ENCODE measurements at places on chromosomes 3 and 15.

DNA sequence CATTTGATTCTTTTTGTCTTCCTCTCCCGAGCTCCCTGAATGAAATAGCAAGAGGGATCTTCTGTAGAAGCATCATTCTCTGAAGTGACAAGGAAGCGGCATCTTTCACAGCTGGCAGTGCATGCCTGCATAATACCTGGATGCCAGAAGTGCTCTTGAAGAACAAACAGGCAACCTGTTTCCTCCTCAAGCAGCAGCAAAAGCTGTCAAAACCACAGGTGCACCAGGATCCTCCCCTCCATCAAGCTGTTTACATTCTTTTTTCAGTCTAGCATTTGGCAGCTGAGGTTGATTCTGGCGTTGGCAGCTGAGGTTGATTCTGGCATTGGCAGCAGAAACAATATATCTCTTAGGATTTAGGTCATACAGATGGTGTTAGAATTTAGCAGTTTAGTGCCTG lies 979.0 kb downstream of the TUSC7 start:
- DNase-seq = no peak

DNA sequence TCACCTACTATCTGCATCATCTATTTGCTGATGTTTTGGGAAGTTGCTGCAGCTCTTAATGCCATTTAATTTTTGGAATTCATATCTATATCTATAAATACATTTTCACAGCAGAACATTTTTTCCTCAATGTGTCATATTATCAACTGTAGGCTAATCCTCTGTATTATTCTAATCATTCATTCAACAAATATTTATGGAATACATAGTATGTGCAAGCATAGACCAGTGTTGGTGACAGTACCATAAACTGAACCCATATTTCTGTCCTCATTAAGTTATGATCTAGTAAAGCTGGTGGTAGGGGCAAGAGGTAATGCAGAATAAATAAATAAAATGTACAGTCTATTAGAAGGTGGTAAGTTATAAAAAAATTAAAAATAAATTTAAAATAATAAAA lies 585.3 kb upstream of the BCHE start:
- DNase-seq = no peak

GRCh38 chr3:170534227-170534626 lies 51.6 kb downstream of the SLC7A14 start:
- no peak for DNase-seq

- DNase-seq = no peak
Measured at GRCh38 chr3:63521657-63522056, 130.8 kb upstream of the SNTN start.

DNA sequence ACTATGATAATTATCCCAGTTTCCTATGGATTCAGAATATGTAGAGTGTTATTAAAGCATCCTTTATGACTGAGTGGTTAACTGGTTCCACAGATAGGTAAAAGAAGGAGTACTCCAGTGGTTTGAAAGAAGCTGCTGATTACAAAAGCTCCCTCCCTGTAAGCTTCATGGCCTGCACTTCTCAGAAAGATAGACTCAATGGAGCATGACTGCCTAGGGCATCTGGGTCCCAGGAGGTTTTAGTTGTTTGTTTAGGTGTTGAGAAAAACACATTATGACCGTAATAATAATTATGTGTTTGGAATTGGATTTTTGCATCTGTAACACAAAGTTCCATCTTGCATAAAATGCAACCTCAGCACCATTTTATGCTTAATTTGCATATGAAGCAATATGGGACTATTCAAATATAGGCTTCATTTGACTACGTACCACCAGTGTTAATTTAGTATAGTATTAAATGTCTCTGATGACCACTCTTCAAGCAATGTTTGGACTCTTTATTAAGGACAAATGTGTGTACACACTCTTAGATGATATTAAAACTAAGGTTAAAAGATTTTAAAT lies 121.1 kb downstream of the ROBO2 start:
- no peak for DNase-seq

GRCh38 chr15:100082761-100083402 lies 258.9 kb downstream of the ADAMTS17 start:
- DNase-seq = no peak

GRCh38 chr3:48561045-48561736 lies 2.4 kb downstream of the UCN2 start:
- DNase-seq = no peak

DNA sequence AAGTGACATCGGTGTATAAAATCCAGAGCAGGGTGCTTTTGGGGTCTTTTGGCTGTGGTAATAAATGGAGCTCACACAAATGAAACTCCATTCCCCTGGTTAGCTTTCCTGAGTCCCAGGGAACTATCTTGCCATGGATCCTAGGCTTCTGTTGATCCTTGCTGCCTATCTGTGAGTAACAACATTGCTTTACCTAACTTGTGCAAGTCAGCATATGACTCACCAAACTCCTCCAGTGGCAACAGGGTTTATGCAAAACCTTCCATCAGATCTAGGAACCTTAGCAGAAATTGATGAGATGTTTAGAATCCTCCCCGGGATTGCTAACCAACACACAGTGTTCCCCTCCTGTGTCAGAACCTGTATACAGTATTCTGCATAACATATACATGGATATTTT lies 105.4 kb downstream of the SCAPER start:
- DNase-seq = no peak

GRCh38 chr3:72169120-72169519 lies 384.2 kb upstream of the PROK2 start:
- DNase-seq = no peak

DNA sequence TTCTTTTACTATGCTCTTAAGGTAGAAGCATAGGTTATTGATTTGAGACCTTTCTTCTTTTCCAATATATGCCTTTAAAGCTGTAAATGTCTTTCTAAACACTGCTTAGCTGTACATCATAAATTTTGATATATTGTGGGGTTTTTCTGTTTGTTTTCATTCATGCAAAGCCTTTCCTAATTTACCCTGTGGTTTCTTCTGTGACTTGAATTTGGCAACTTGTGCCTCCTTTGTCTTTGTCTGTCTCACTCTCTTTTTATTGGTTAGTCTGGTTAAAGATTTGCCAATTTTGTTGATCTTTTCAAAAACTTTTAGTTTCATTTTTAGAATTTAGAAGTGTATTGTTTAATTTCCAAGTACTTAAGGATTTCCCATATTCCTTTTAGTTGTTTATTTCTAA lies 343.1 kb downstream of the OXSM start:
- no peak for DNase-seq

DNA sequence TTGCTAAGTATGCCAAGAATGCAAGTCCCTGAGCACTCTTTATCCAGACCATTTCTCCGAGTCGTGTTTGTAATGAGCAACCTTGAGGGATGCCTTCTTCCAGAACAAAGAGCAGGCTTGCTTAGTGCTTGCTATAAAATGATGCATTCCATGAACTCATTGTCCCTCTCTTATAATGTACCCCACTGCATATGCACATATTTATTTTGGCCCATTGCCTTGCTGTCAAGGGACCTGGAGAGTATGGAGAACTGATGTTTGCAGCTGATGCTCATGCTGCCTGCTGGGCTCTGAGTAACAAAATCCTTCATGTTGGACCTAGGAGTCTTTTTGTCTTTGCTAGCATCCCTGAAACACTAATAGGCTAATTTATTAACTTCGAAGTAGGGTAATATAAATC lies 97.8 kb upstream of the AADACL2 start:
- DNase-seq = no peak

DNA sequence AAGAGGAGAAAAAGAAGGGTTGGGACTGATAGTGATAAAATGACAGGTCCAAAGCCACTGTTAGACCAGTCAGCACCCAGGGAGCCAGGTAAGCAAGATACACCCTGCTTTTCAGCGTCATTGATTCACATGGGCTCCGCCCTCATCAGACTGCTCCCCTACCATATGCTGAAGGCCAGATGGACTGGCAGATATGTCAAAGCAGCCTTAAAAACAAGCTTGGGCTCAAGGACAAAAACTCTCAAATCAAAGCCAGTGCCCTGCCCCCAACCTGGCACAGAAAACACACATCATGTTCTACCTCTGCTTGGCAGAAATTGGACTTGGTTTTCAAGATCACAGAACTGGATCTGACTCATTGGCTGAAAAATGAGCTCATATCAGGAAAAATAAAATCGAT lies 33.4 kb downstream of the SH3BP5 start:
- no peak for DNase-seq

DNA sequence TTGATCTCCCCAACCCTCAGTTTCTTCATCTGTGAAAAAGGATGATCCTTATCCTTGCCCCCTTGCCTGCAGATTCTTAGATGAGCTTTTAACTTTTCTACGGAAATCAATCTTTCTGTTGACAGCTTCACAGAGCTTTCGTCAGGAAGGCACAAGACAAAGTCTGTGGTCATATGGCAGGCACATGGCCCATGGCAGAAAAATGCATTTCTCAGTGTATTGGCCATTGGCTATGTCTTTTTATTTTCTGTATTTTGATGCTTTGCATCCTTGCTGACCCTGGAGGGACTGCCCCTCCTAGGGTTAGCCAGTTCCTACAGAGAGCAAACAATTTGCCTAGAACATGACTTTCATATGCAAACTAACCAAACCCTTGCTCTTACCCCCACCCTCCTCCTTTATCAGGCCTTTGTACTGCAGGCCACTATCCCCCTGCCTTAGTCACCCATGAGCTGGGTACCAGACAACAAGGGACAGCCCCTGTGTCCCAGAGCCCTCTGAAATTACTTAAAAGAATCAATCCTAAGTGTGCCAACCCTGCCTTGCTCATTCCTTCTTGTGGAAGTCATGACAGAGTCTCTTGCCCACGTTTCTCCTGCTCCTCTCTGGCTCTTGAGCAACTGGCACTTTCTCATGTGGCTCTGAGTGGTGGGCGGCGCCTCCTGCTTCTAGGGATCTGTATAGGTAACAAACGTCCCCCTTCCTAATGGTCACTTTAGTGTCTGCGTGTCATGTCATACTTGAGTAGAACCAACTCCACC lies 24.1 kb upstream of the NOX5 start:
- no peak for DNase-seq

GRCh38 chr3:98957681-98958080 lies 56.2 kb upstream of the DCBLD2 start:
- DNase-seq = no peak

DNA sequence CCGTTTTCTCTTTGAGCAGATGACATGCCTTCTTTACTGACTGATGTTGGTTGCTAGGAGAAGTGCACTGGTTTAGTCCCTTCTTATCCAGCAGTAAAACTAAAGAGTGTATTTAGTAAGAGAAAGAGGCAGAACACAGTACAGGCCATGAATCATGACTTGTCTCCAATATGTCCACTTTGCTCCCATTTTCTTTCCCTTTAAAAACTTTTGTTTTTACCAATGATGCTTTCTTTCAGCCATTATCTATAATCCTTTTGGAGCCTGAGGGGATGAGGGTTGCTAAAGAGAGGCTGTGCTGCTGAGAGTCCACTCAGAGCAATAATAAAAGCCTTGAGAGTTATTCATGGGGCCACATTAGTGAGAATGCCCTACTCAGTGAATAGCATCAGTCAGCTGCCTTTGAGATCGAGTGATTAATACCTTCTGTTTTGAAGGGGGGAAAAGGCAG lies 12.2 kb downstream of the ROBO2 start:
- DNase-seq = no peak

DNA sequence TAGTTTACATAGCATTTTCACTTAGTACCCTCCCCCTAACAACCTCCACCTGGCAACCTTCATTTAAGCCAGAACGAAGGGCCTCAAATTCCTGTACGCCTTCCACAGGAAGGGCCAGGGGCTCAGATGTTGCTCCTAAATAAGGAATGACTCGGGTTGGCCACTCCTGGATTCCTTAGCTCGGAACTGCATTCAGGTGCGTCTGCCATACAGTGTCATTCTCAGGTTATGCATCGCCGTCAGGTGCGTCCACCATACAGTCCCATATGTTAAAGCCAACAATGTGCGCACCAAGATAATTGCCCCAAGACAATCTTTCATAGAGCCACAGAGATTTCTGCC lies 53.5 kb upstream of the USP3 start:
- no peak for DNase-seq

- DNase-seq = no peak
Measured at GRCh38 chr15:69784798-69785566, 312.7 kb downstream of the TLE3 start.

DNA sequence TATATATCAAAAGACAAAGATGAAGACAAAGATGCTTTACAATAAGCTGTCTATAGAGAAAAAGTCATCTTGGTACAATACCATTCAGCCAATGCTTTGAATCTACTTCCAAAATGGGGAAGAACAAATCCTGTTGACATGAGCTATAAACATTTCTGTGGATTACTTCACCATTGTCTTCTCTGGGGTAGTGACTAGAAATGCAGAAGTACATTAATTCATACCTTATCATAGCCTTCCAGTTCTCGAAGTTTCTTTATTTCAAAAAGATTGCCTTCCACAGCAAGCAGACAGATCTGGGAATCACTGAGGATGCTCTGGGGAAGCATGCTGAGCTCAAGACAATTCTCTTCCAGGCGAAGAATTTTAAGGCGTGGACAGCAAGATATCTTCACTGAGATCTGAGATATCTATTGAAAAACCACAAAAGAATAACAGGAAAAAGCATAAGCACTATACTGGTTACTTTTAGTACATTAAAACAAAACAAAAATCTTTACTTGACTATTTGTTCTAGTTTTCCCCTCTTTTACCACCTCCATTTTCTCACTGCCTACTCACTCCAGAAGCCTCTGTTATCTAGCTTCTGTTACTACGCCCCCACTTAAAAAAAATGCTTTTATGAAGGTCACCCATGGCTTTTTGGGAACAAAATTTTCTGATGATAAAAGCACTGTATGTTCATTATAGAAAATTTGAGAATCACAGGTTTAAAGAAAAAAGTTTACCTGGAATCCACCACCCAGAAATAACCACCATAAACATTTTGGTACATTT lies 3.6 kb downstream of the LRRC57 start:
- DNase-seq = no peak

DNA sequence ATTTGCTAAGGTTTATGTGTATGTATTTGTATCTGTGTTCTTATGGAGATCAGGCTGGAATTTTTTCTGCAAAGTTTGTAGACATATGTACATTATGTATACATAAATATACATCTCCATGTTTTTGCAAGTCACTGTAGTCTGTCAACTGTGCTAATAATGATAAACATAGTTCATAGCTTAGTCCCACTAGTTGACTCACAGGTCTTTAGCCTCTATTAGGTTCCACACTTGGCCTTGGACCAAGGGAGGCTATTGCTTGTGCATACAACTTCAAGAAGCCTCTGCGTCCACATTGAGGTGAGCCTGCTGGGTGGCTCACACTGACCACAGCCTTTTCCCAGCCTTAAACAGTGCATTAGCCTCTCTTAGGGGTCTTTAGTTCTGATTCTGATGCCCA lies 243.8 kb upstream of the PEX5L start:
- no peak for DNase-seq

- no peak for DNase-seq
Measured at GRCh38 chr15:34621675-34622074, 38.2 kb upstream of the GOLGA8B start.

All from activated CD8-positive, alpha-beta memory T cell treated with anti-CD3 and anti-CD28 coated beads for 48 hours (primary cell).